Common myeloid progenitor, CD34-positive (primary cell): ENCODE measurements at places on chromosomes 4 and X.

DNA sequence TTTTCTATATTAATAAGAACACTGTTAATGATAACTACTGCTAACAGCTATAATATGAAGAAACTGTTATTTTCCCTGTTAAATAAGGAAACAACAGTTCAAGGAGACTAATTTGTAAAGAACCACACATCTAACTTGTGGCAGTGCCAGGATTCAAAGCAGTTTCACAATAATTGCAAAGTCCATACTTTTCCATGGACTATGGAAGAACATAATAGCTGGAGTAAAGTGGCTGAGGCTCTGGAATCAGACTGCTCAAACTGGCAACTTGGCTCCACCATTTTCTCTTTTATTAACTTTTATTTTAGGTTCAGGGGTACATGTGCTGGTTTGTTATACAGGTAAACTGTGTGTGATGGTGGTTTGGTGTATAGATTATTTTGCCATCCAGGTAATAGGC lies 393.7 kb upstream of the CPEB2 start:
- no peak for DNase-seq

DNA sequence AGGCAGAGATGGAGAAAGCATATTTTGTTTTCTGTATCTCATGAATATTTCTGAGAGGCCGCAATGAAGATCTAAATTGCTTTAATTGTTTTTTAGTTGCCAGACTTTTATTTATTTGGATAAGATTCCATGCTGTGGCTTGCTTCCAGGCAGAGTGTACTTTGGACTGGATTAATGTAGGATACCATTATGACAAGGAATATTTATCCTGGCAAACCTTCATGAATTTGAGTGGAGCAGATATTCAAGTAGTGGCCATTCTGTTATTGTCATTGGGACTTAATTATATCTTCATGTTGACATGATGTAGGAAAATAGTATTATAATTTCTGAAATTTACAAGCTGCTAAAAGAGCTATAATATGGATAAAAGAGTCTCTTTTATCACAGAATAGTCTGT lies 182.9 kb downstream of the C4orf33 start:
- no peak for DNase-seq

- no peak for DNase-seq
Measured at GRCh38 chr4:4392501-4393183, 5.7 kb downstream of the NSG1 start.

GRCh38 chr4:70844180-70844579 lies 4.5 kb upstream of the GRSF1 start:
- DNase-seq: no peak
